EH (cell line): ENCODE measurements at places on chromosomes 6 and 20.
A peak's percentile ranks its signal among the peaks of the same experiment; 100 is the strongest.

GRCh38 chr6:106146852-106147351 is 60.8 kb downstream of the PRDM1 start:
- peak; percentile 55 for DNase-seq

GRCh38 chr6:121816361-121816760 is 380.9 kb downstream of the GJA1 start:
- peak; percentile 46 for DNase-seq

DNA sequence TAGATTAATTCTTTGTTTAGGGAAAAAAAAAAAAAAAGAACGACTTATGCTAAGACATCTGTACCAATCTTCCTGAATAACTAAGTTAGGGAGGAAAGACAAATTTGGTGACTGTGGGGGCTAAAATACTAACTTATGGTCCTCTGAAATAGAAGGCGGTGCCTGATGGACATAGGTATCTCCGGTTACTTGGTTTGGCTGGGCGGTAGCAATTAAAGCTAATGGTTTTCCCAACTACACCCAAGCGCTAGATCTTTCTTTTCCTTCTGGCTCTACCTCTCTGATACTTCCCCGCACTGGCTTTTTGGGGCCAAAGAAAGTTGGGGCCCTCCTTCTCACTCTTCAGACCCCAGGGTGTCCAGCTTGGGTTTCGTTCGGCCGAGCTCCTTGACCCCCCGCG is 1.0 kb upstream of the RBM24 start:
- DNase-seq = no peak

GRCh38 chr6:170439366-170440361 is 113.4 kb downstream of the PSMB1 start:
- DNase-seq = peak; percentile 73

DNA sequence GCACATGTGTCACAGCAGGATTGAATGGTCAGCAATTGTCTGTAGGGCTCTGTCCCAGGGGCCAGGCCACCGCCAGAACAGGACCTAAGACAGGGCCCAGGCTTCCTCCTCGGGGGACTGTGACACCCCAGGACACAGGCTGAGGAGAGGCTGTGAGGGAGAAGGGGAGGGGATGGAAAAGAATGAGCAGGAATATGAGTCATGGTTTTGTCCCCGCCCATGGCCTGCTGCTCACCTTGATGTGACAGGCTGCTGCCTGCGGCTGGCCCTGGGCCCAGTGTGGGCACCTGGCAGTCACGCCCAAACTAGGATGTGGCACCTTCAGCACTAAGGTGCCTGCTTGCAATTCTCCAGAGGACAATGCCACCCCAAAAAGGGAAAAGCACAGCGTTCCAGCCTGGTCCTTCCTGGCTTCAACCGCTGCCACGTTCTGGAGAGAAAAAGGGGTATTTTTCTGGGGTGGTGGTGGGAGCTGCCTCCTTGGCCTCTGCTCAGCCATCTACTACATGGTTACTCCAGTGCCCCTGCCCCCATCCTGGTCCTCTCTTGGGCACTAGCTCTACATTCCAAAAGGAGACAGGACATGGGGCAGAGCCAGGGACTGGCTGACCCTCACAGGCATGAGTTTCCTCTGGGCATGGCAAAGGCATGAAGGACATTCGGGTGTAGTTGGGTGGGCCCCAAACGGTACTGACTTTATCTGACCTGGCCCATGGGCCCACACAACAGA is 93.4 kb downstream of the SLC22A23 start:
- DNase-seq = no peak
